ENCODE measurements at places on chromosomes 5 and 9.

GRCh38 chr9:123725389-123725788 lies 204.5 kb downstream of the DENND1A start:
- DNase-seq = no peak

- no peak for DNase-seq
These were observed 57.6 kb downstream of the ANKRD55 start for GRCh38 chr5:56175488-56175887.

DNA sequence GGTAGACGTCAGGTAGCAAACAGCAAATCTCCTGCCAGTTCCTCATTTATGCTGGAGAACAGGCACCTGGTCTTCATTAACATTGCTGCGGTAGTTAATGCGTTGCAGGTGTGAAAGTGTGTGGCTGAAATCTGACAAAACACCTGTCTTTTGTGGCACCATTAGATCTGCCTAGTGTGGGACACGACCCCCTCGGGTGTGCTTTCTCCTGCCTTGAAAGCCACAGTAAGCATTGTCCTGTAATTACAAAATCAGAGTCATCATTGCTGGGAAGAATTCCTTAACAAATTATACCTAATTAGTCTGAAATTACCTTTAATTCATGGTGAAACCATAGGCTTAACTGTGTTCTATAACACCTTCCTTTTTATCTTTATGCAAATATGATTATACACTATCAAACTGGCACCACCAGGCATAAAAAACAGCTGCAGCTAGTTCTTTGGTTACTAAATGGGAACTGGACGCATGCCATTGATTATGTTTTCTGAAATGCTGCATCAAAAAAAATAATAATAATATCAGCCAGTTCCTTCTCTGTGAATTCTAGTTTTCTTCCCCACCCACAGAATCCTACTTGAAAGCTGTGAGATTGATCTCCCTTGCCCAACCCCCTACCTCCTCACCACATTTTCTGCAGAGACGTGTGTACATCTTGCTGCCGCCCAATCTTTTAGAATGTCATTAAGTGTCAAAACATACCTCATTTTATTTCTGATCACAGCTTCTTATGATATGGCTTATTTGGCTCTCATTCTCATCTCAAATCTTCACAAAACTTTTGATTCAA lies 374.0 kb downstream of the NFIB start:
- DNase-seq = no peak

- no peak for DNase-seq
These were observed 15.9 kb downstream of the PTAR1 start for GRCh38 chr9:69743930-69744329.

GRCh38 chr9:126203313-126203712 lies 123.3 kb upstream of the MVB12B start:
- DNase-seq = no peak

DNA sequence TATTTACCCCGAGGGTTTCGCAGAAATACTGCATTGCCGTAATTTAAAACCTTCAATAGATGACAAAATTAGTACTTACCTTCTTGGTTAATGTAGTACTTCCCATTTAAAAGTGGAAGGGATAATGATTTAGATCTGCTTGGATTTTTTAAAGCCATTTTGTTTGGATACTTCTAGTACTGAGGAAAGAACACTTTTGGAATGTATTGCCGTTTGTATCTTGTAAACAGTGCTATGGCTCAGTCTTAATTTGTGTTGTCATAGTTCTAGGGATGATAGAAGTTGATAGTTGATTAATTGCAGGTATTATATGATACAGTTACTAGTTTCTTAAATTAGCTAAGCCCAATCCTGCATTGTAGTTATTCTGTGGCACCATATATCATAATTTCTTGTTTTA lies 33.1 kb downstream of the TNPO1 start:
- no peak for DNase-seq

GRCh38 chr5:74895906-74896305 lies 29.7 kb upstream of the FAM169A start:
- no peak for DNase-seq

DNA sequence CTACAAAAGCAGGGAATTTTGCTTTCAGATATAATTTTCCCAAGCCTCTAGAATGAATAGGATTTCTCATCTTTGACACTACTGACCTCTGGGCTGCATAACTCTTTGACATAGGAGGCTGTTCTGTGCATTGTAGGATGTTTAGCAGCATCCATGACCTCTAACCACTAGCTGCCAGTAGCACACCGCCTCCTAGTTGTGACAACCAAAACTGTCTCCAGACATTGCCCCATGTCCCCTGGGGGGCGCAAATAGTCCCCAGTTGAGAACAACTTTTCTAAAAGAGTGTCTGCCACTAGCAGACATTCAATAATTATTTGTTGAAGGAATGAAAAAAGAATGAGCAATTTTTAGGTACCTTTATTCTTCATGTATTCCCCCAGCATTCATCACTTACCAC lies 51.8 kb downstream of the POU4F3 start:
- peak; percentile 5 for DNase-seq

DNA sequence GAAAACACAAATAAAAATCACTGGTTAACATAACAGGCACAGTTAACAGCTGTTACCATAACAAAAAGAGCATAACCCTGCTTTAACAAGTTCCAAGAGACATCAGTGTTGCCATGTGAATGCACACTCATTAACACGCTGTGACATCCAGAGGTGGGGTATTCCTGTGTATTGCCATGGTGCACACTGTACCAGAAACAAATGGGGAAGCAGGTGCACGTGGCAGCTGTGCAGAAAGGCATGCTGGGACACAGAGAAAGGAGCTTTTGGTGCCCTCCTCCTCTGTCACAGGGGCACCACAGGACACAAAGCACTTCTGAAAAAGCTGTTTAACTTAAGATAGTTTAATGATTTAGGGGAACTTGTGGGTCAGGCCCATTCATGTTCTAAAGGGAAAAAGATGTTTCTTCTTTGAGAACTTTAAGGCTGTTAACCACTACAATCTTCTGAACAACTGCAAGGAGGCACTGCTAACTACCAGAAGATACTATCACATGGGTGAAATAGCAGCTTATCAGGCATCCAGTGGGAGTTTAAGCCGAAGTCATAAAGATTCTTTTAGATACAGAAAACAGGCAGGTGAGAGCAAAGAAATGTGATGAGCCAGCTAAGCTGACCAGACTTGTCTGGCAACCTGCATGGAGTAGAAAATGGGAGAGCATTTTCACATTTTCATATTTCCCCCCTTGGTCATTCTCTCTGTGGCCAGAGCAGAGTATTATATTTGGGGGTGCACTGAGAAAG lies 56.4 kb upstream of the GOLPH3 start:
- no peak for DNase-seq

- no peak for DNase-seq
These were observed 5.7 kb downstream of the AGGF1 start for GRCh38 chr5:77035950-77036349.

DNA sequence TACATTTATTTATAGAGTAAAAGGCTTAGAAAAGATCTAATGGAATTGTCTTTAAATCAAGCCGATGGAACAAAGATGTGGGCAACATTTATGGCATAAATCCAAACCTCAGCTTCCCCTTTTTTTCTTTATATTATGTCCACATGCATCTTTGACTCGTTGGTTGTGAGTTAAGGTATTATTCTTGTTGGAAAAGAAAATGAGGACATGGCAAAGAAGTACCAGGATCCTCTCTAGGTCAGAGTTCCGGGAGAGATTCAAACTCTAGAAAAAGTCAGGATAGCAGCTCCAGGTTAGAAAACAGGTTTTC lies 508 bp upstream of the NME5 start:
- no peak for DNase-seq

- no peak for DNase-seq
These were observed 17.2 kb downstream of the ENHO start for GRCh38 chr9:34505370-34506120.

DNA sequence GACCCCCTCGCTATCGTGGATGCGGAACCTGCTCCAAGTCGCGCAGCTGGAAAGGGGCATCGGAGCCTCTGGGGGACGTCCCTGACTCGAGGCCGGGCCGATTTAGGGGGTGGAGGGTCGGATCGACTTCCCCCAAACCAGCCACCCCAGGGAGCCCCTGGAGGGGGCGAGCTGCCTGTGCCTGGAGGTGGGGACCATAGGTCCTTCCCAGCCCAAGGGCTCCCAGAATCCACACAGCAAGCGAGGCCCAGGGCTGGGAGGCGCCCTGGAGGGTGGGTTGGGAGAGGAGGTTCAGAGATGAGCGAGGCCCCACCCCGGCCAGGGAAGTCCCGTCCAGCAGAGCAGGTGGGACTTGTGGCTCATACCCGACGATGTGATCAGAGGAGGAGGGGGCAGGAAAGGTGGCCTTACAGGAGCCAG lies 147.6 kb downstream of the GAPVD1 start:
- peak; percentile 51 for DNase-seq

GRCh38 chr9:93593144-93593658 lies 16.8 kb downstream of the PHF2 start:
- no peak for DNase-seq

- no peak for DNase-seq
These were observed 103.2 kb upstream of the SPATA31D4 start for GRCh38 chr9:81824802-81825730.

DNA sequence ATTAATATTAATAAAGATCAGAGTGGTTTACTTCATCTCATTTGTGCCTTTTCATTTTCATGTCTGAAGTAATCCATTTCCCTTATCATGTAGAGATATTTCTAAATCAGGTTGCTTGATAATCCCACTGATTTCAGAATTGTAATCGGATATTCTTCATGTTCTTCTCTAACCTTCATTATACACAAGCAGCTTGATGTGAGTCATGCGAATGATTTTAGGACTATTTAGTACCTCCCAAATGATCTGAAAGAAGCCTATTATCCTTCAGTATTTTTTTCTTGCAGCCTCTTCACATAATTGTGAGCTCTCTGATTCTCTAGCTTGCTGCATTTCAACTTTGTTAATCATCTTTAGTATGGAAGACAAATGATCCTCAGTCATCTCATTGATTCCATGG lies 182.0 kb downstream of the GIN1 start:
- DNase-seq = no peak

GRCh38 chr5:126348855-126349635 lies 74.2 kb upstream of the GRAMD2B start:
- DNase-seq = no peak

- peak; percentile 38 for DNase-seq
These were observed 35.3 kb upstream of the AIF1L start for GRCh38 chr9:131060900-131061630.

- DNase-seq = peak; percentile 32
These were observed 197.1 kb downstream of the MEF2C start for GRCh38 chr5:88685591-88686541.

GRCh38 chr5:177997846-177998245 lies 1.8 kb upstream of the PROP1 start:
- DNase-seq = no peak

DNA sequence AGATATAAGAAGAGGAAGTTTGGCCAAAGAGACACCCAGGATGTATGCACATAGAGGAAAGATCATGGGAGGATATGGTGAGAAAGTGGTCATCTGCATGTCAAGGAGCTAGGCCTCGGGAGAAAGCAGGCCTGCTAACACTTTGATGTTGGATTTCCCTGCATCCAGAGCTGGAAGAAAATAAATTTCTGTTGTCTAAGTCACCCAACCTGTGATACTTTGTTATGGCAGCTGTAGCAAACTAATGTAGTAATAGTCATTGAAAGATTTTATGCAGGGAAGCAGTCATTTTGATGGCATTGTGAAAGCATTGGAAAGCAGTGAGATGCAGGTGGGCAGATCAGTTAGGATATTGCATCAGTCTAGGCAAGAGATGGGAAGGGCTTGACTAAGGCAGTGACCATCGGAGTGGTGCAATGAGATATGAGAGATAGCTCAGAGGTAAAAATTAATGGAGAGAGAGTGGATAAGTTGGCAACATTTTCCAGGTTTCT lies 24.5 kb upstream of the FOCAD start:
- no peak for DNase-seq

GRCh38 chr5:164002628-164003027 lies 497.2 kb downstream of the MAT2B start:
- no peak for DNase-seq

DNA sequence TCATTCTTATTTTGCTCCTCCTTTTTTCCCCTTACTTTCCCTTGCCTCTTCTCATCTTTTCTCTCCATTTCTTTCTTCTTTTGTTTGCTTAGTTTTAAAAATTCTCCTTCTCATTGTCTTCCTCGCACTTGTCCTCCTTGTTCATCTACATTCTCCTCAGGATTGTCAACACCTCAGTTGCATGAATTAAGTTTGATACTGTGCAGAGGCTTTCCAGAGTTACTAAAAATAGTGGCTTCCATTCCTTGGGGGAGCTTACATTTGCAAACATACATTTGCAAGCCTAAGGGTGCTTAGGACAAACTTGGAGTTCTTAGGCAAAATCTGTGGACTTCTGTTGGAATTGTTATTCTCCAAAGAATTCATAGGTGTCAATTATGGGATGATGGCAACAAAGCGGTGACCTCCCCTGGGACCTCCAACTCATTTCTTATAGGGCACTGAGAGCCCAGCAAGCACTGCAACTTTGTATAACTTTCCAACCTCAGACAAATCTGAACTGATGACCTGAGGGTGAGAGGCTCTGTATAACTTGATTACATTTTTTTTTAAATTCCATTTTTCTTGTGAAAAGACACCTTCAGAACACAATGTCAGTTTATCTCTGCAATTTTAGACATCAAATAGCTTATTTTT lies 371.4 kb downstream of the TMEM38B start:
- no peak for DNase-seq

GRCh38 chr5:72283358-72283757 lies 36.7 kb downstream of the MRPS27 start:
- DNase-seq = no peak

DNA sequence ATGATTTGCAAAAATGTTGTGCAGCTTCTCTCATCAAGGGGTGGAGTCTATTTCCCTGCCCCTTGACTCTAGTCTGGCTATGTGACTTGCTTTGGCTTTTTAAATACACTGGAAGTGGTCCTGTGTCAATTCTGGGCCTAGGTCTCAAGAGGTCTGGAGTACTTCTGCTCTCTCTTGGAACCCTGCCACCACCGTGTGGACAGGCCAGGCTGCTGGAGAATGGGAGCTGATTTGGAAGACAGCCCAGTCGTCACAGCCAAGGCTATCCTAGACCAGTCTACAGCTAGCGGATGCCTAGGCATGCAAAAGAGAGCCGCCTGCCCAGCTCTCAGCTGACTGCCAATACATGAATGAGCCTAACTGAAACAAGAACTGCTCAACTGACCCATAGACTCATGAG lies 56.7 kb upstream of the CLINT1 start:
- peak; percentile 92 for DNase-seq

- no peak for DNase-seq
These were observed 376.7 kb upstream of the RORB start for GRCh38 chr9:74120470-74120869.

GRCh38 chr5:53378590-53379247 lies 101.7 kb upstream of the FST start:
- DNase-seq = peak; percentile 17

Data from DMS53 (cell line).